ENCODE measurements at places on chromosomes 6 and 20.

DNA sequence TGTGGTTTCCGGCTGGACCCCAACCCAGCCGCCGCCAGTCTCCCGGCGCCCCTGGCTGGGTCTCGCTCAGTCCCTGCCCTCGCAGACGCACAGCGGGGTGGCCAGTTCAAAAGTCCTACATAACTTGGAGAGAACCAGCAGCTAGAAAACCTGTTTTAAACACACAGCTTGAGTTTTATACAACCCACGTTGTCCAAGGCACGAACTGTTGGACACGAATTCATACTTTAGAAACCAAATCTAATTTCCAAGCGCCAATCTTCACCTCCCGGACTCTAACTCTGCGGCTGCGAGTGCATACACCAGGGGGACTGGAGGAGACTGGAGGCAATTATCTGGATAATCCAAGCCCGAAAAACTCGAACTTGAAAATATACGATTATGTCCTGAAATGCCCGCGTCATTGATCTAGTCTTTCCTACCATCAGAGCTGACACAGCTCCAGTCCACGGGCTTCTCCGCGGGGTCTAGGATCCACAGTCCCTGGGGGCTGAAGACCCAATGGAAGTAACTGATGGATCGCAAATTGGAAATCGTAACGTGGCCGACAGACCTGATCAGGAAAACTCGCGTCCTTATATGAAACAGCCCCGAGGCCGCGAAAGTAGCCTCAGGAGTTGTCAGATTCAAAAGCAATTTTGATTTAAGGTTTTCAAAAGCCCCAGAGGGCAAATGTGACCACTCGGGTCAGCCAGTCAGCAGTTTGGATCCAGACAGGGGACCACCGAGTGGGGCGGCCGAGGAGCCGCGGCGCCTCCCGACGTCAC lies 843 bp upstream of the HEY2 start:
- peak; percentile 42 for DNase-seq

DNA sequence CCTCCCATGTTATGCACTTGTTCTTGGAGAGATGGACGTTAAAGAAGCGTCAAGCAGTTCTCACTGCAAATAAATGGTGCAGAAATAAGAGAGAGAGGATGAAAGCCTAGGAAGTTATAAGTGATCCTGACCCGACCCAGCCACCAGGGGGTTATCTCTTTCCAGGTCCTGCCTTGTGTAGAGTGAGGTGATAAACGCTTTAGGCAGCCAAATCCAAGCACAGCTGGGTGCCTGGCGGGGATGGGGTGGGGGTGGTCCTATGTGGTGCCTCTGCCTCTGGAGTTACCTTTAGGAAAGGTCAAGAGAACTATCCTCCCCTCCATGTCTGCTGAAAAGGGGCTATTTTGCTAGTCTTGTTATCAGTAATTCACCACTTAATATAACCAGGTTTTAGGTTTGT lies 9.2 kb upstream of the TFAP2A start:
- DNase-seq, result no peak

- no peak for DNase-seq
These were observed 13.8 kb downstream of the VAPB start for GRCh38 chr20:58402827-58403226.

GRCh38 chr6:42979523-42980177 lies 669 bp upstream of the PEX6 start:
- DNase-seq, result no peak

- DNase-seq, result no peak
These were observed 54.9 kb downstream of the MYH7B start for GRCh38 chr20:35010405-35011192.

DNA sequence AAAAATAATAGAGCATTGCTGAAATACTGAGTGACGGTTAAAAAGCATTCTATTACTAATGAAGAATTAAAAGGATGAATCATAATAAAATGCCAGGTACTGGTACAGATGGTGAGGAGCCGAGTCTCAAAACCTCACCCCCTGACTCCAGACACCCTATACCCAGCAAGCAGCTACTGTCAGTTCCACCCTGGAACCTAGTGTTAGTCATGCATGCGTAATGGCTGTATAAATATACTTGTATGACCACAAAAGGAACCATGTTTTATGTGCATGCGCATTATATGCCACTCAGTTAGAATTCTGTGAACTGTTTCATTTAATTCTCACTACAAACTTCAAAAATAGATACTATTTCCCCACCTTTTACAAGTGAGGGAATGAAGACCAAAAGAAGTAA lies 568.7 kb upstream of the RNF217 start:
- DNase-seq, result no peak

- DNase-seq, result no peak
These were observed 74.6 kb upstream of the CEP85L start for GRCh38 chr6:118725944-118726343.

DNA sequence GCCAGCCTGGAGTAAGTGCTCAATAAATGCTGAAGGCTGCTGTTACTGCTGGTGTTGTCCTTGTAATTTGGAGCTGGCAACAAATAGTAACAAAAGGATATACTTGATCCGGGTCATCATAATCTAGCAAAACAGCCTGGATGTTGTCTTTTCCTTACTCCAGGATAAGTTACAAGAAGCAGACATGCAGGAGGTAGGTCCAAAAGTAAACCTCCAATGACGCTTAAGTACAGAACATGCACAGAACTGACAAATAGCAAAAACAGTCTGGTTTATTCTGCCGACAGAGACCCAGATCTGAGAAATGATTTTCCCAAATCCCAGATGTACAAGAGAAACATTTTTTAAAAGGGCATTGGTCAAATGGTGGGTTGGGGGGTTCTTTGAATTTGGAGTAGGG lies 93.0 kb upstream of the KCNK16 start:
- no peak for DNase-seq

GRCh38 chr20:1300083-1300840 lies 28.7 kb downstream of the SDCBP2 start:
- DNase-seq, result no peak

DNA sequence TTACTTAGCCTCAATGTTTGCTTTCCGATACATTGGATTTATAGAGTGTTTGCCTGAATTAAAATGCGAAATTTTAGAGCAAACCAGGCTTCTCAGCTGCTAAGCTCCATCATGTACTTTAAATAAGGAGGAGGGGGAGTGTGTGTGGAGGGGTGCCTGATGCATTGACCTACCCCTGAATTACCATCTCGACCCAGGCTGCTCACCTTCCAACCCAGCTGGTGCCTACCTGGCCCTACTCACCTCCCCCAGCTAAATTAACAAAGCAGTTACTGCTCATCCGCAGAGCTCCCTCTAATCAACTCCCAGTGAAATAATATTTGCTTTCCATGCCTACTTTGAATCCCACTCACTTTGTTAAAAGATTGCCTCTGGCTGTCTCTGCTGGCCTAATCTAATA lies 544.5 kb downstream of the MAFB start:
- DNase-seq, result no peak

- no peak for DNase-seq
These were observed 272.9 kb upstream of the SUPT3H start for GRCh38 chr6:45650524-45651135.

DNA sequence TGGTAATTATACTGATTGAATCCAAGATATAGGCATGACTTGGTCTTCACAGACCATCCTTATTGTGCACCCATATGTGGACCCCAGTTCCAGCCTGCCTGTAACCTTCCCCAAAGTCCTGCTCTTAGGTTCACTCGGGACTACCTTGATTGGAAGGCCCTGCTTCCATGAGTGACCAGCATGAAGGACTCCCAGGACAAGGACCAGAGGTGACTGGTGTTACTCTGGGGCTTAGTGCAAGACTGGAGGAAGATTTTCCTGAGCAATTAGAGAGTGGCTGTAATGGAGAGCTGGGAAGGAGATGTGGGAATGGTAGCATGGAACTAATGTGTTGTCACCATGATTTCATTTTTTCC lies 15.1 kb downstream of the BRD2 start:
- DNase-seq, result no peak

GRCh38 chr20:17456279-17456678 lies 74.9 kb downstream of the BFSP1 start:
- peak; percentile 63 for DNase-seq

DNA sequence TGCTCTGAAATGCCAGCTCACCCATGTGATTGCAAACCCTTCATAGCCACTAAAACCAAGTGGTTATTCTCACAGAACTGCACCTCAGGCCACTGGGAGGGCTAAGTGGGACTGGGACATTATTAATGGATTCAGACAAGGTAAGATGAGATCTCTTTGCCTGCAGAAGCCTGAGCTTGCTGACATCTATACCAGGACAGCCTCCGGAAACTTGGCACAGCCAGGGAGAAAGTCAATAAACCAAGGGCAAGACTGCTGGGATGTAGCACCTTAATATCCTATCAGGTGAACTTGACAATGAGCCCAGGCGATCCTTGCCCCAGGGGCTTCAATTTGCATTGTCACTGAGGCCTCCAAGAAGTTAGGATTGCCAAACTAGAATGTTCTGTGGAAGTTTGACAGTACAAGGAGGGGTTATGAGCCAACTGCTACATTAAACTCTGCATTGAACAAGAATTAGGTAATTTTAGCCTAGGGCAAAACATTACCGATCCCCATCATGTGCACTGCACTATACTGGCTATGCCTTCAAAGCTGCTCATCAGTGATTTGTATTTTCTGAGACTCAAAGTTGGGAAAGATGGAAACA lies 60.1 kb upstream of the RALGAPA2 start:
- DNase-seq, result no peak

DNA sequence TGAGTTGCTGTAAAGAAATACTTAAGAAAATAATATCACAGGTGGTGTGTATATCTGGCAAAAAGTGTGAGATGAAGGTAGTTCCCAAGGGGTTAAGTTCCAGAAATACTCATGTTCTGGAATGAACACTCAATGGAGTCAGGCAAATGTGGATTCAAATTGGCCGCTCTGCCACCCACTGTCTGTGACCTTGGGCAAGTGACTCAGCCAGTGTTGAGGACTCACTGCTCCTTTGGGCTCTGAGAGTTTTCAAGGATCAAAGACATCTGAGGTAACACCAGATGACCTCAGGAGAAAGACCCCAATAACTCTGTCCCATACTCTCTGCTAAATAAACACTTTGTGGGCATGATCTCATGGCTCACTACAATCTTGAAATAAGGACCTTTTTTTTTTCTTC lies 59.2 kb upstream of the EYA2 start:
- no peak for DNase-seq

- peak; percentile 46 for DNase-seq
These were observed 1.4 kb downstream of the BTN1A1 start for GRCh38 chr6:26501482-26501986.

DNA sequence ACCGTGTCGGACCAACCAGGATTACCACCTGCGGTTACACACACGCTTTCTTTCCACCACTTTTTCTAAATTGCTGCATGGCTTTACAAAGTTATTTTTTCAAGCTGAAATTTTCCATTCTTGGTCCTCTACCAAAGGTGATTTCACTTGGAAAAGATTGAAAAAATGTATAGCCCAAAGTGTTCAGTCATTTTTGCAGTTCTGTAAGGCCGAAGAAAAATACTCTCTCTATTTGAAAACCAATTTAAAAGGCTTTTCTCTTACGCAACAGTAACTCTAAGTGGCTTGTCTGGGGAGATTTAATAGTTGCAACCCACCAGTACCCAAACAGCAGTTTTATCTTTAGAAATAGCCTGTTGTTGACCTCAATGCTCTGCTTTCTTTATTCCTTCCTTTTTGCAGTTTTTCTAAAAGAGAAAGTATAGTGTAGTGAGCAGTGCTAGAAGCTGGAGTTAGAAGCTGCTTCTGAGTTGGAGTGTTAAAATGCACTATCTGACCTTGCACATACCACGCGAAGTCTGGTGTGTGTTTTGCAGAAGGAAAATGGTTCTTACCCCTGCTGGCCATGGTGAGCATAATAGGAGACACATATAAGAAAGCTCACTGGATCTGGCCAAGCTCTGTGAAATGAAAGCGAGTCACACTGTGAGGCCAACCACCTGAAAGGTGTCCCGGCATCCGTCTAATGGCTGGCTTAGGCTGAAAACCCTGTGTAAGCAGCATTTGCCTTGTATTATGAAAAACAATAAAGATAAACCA lies 271.6 kb upstream of the PRND start:
- peak; percentile 26 for DNase-seq

DNA sequence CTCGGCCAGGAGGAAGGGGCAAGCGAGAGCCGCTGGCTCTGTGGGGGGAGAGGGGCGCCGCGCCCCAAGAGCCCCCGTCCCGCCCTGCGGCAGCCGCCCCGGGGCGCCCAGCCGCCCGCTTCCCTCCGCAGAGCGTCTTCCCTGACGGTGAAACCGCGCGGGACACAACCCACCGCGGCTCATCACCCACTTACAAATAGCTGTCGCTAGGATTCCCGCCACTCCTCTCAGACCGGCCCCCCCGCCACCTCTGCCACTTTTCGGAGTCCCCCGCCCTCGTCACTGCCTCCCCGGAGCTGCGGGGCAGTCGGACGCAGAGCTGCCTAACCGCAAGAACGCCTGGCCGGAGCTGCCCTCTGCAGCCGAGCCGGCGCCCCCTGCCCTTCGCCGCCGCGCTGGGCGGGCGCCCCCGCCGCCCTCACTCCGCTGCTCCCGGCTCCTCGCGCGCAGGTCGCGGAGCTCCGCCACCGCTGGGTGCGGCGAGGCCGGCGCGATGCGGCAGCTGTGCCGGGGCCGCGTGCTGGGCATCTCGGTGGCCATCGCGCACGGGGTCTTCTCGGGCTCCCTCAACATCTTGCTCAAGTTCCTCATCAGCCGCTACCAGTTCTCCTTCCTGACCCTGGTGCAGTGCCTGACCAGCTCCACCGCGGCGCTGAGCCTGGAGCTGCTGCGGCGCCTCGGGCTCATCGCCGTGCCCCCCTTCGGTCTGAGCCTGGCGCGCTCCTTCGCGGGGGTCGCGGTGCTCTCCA lies at the start of gene SLC35D3:
Gene SLC35D3, plus strand, starts transcription at position 366 of the 749 bp plus-strand sequence. Its CDS starts 128 bp downstream, at position 494.
- DNase-seq, result peak; percentile 26

- no peak for DNase-seq
These were observed 1.2 kb upstream of the CD164 start for GRCh38 chr6:109383438-109383940.

DNA sequence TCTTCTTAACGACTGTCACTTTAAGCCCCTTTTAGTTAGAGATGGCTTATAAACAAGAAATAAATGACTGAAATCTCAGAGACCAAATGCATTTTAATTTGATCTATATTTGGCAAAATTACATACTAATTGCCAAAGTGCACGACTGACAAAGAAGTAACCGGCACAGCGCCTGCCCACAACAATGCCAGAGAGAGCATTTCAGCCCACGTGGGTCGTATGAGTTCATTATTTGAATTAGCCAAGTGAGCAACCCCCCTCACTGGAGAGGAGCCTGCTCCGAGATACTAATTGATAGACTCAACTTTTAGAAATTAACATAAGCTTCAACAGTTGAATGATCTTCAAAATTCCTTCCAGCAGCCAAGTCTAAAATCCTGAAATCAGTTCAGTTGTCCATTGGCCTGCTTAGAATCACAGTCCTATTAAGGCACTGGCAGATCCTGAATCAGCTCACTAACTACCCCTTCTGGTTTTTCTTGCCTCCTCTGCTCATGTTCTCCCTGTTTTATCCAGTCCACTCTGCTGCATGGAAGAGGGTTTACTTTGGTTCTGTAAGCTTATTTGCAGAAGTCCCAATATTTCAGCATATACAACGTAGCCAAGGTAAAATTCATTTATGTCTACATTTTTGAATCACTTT lies 519.1 kb upstream of the AGPAT4 start:
- no peak for DNase-seq
